ENCODE measurements at places on chromosomes 4 and X. TPM values are rescaled to one million over a fixed set of nuclear protein-coding genes. Genes with fewer than 3 reads are reported as not detected.

- H3K27ac ChIP-seq: no peak overlapping the region
- no peaks in the 10 kb centered on the region for H3K27me3 ChIP-seq
- DNase-seq: no peak
- no peaks in the 10 kb centered on the region for H3K36me3 ChIP-seq
Measured at GRCh38 chr4:139528377-139529005, 27.5 kb downstream of the SETD7 start.

DNA sequence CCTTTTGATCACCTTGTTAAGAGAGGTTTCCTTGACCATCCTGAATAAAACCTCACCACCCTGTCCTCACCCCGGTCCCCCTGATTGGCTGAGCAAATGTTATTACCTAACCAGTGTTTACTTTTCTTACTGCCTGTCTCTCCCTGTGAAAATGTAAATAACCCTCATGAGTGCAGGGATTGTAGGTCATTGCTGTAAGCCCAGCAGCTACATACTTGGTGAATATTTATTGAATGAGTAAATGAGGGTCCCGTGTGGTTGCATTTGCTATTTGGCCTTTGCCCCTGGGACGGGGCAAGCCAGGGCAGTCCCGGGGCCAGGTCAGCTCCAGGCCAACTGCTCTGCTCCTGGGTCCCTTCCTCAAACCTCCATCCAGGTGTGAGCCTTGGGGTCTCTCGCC, 55.5 kb upstream of the CLCN4 start:
- H3K27me3 ChIP-seq: no peaks in the 10 kb centered on the region
- H3K4me3 ChIP-seq: no peak overlapping the region
- peak; percentile 50 for DNase-seq
- H3K36me3 ChIP-seq: no peaks in the 10 kb centered on the region

GRCh38 chr4:78622253-78622979, 70.8 kb downstream of the ANXA3 start:
- H3K36me3 ChIP-seq: no peaks in the 10 kb centered on the region
- H3K4me1 ChIP-seq: peaks cover 40% of the 10 kb centered on the region
- peak overlapping the region; percentile 87 for H3K27ac ChIP-seq
- DNase-seq: peak; percentile 45
- H3K4me3 ChIP-seq: 0 out of 2 replicates have a peak overlapping the region, but pooled peaks have one; percentile 1

DNA sequence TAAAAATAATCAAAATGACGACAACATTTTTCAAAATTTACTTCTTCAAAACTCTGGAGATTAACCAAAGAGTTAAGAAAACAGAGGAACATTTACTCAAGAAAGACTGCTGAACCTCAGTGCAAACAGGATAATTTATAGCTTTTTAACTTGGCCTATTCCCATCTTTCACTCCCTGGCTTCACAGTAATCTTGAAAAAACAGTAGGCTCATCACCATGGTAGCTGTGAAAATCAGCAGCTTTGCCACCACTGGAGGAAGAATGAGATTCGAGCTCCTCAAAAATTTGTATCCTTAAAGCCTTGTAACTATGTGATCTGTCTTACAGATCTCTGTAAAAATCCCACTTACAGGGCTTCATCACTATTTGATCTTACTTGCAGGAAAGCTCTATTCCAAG, 447.7 kb upstream of the CTSO start:
- no peak for DNase-seq
- H3K27me3 ChIP-seq: no peaks in the 10 kb centered on the region
- H3K27ac ChIP-seq: no peak overlapping the region
- H3K36me3 ChIP-seq: no peaks in the 10 kb centered on the region
- no peak overlapping the region for H3K4me3 ChIP-seq
- H3K4me1 ChIP-seq: no peaks in the 10 kb centered on the region

DNA sequence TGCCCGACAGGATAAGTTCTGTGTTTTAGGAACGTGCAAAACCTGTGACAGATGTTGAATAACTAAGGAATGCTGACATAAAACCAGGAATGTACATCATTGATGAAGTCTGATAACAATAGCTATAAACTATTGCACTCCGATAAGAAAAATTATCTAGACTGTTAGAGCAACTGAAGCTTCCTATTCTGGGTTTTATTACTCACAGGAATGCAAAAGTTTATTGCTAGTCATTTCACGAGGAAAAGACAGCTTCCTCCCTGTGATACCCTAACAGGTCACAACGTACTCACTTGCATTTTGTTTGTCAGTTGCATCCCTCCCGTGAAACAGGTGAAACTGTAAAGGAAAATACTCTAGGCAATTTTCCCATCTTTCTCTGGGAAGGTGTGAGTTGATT, 65.9 kb downstream of the CLDN22 start:
- DNase-seq: no peak
- H3K4me1 ChIP-seq: peaks cover 35% of the 10 kb centered on the region
- no peaks in the 10 kb centered on the region for H3K27me3 ChIP-seq
- H3K36me3 ChIP-seq: peaks cover 5% of the 10 kb centered on the region
- H3K27ac ChIP-seq: no peak overlapping the region

DNA sequence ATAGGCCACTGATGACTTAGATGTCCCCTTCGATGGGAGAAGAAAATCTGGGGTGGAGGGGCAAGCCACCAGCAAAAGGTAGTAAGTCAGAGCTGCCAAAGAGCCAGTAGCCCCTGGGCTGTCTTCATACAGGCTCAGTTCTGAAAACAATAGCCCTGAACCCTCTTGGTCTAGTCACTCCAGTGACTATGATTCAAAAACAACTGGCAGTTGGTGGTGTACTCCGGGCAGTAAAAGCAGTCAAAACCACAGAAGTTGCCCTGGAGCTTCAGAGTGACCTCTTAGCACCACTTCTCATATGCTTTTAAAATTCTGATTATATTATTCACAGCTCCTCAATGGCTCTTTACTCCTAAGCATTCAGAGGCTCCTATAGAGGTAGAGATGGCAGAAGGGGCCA, 164.3 kb upstream of the MAMLD1 start:
- no peaks in the 10 kb centered on the region for H3K4me1 ChIP-seq
- DNase-seq: no peak
- no peaks in the 10 kb centered on the region for H3K36me3 ChIP-seq
- no peaks in the 10 kb centered on the region for H3K27me3 ChIP-seq

DNA sequence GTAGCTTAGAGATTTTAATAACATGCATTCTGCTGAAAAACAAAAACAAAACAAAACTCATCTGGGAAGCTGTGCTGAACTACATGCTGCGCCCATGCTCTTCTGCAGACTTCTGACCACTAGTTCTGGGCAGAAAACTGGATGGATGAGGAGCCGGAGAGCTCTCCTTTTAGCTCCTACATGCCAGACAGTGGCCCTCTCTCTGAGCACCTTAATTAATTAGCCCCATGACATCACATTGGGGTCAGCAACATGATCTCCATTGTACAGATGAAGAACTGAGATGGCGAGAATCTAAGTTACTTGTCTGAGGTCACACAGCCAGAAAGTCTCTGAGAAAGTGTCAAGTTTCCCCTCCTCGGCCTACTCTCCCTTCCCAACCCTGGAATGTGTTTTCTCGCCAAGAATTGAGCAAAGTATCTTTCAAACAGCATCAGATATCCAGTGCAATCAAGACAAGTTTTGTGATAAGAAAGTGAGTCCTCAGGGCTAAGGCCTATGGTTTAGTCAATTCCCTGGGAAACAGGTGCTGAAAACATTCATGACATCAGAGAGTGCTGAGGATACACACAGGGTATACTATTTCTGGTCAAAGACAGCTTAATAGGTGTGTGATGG, 21.6 kb downstream of the SCD5 start:
- no peak overlapping the region for H3K27ac ChIP-seq
- no peaks in the 10 kb centered on the region for H3K27me3 ChIP-seq
- no peak overlapping the region for H3K4me3 ChIP-seq

GRCh38 chr4:131337936-131338335, 1811.2 kb upstream of the PCDH10 start:
- no peaks in the 10 kb centered on the region for H3K27me3 ChIP-seq
- H3K4me1 ChIP-seq: no peaks in the 10 kb centered on the region
- DNase-seq: no peak
- no peak overlapping the region for H3K4me3 ChIP-seq

DNA sequence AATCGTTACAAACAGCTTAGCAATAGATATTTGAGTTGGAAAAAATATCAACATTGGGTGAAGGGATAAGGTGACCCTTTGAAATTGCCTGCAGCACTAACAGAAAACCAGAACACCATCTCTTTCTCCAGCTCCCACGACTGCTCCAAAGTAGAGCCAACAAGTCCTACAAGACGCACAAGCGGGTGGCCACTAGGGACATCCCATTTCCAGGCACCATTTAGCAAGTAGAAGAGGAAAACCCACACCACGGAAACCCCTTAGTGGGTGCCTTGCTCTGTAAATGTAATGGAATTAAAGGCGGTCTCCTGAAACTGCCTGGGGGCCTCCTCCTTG, 1.9 kb downstream of the ARHGAP6 start:
- no peaks in the 10 kb centered on the region for H3K36me3 ChIP-seq
- no peak for DNase-seq
- no peak overlapping the region for H3K27ac ChIP-seq
- no peaks in the 10 kb centered on the region for H3K27me3 ChIP-seq
- no peaks in the 10 kb centered on the region for H3K4me1 ChIP-seq

GRCh38 chrX:97850911-97851310, 967.2 kb downstream of the RPA4 start:
- H3K4me3 ChIP-seq: no peak overlapping the region
- H3K27me3 ChIP-seq: no peaks in the 10 kb centered on the region
- no peak for DNase-seq
- H3K36me3 ChIP-seq: no peaks in the 10 kb centered on the region
- no peak overlapping the region for H3K27ac ChIP-seq

DNA sequence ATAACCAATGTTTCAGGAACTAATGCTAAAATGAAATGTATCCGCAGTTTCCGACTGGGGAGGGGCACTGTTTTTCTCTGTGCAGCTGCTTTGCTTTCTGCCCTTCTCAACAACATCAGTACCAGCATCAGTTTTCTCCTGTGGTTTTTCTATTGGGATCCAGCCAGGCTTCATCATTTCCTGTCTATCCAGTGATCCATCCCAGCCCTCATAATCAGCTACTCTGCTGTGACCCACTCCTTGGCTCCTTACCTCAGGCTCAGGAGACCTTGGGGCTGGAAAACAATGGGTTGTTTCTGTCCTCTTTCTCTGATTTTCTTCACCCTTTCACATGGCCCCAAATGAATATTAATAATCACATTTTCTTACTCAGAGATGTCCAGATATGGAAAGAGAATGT, 222.2 kb upstream of the DKK2 start:
- no peak for DNase-seq
- H3K4me3 ChIP-seq: no peak overlapping the region
- no peak overlapping the region for H3K27ac ChIP-seq
- no peaks in the 10 kb centered on the region for H3K27me3 ChIP-seq

DNA sequence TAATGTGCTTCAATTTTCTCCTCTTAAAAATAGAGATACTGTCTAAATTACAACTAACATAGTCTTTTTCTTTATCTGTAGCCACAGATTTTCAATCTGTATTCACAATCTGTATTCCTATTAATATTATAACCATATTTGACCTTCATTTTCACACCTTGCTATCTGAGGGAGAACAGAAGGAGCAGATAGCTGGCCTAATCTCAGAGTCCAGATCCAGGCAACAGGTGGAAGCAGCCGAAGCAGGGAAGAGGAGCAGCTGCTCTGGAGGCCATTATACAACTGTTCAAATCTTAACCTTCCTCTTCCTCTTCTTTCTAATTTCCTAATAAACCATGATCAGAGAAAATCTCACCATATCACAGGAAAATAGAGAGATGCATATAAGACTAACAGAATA, 14.2 kb downstream of the SEPSECS start:
- no peaks in the 10 kb centered on the region for H3K36me3 ChIP-seq
- H3K27me3 ChIP-seq: no peaks in the 10 kb centered on the region
- no peak overlapping the region for H3K27ac ChIP-seq
- no peak for DNase-seq

GRCh38 chrX:639151-639550, 8.6 kb downstream of the SHOX start:
- H3K4me1 ChIP-seq: no peaks in the 10 kb centered on the region
- no peaks in the 10 kb centered on the region for H3K27me3 ChIP-seq
- no peak overlapping the region for H3K4me3 ChIP-seq
- no peak for DNase-seq
- H3K36me3 ChIP-seq: no peaks in the 10 kb centered on the region
- no peak overlapping the region for H3K27ac ChIP-seq

DNA sequence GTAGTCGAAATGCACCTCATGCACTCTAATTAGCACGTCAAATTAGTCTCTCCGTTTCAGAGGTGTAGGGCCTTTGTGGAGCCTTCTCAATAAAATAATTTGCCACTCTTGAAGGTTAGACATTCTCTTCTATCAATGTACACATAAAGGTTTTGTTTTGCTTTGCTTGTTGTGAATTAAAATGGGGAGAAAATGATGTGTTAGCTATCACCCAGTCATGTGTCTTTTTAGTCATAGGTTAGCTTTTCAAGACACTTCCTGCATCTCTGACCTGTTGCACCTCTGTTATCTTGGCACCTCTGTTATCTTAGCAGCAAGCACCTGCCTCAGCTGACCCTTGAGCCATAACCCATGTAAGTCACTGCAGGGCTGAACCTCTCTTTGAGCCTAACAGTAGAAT, 936 bp downstream of the TMEM144 start:
- peak overlapping the region; percentile 82 for H3K27ac ChIP-seq
- H3K4me3 ChIP-seq: peak overlapping the region; percentile 37
- H3K36me3 ChIP-seq: no peaks in the 10 kb centered on the region
- peaks cover 13% of the 10 kb centered on the region for H3K4me1 ChIP-seq

- H3K27ac ChIP-seq: no peak overlapping the region
- no peak overlapping the region for H3K4me3 ChIP-seq
- H3K36me3 ChIP-seq: no peaks in the 10 kb centered on the region
- H3K27me3 ChIP-seq: no peaks in the 10 kb centered on the region
- no peak for DNase-seq
Measured at GRCh38 chrX:18406531-18407266, 18.7 kb upstream of the CDKL5 start.

GRCh38 chr4:102807345-102807744, 20.0 kb downstream of the UBE2D3 start:
- no peaks in the 10 kb centered on the region for H3K36me3 ChIP-seq
- H3K27ac ChIP-seq: no peak overlapping the region
- H3K27me3 ChIP-seq: no peaks in the 10 kb centered on the region
- no peak overlapping the region for H3K4me3 ChIP-seq

- H3K4me1 ChIP-seq: no peaks in the 10 kb centered on the region
- H3K27me3 ChIP-seq: no peaks in the 10 kb centered on the region
- no peak for DNase-seq
- H3K27ac ChIP-seq: no peak overlapping the region
- H3K4me3 ChIP-seq: no peak overlapping the region
- H3K36me3 ChIP-seq: no peaks in the 10 kb centered on the region
Measured at GRCh38 chr4:73617256-73617655, 3.0 kb downstream of the RASSF6 start.

Gene ANKRD50
- total RNA-seq: 7.0 TPM

Gene CXCL11
- not detected for total RNA-seq

Gene FRG2
- total RNA-seq: not detected

Gene QRFPR
- total RNA-seq: not detected

Measured in Caco-2 (cell line).